ENCODE measurements at places on chromosomes 11 and 22.

DNA sequence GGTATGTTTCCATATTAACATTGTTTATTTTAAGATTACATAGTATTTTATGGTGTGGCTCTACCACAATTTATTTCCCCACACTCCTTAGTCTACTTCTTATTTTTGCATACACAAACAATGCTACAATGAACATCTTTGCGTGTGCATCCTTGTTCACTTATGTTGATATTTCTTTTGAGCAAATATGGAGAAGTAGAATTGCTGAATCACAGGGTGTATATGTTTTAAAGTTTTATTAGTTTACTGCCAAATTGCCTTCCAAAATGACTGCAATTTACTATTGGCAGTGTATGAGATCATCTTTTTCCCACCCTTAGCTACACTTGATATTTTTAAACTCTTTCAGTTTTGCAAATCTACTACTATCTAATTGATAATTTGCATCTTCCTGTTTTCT, 38.7 kb upstream of the FAR1 start:
- no peak for DNase-seq

- no peak for DNase-seq
Observed at GRCh38 chr11:122900587-122901202, 18.1 kb downstream of the JHY start.

GRCh38 chr11:116725434-116726221, 47.2 kb downstream of the BUD13 start:
- DNase-seq, result peak; percentile 76

DNA sequence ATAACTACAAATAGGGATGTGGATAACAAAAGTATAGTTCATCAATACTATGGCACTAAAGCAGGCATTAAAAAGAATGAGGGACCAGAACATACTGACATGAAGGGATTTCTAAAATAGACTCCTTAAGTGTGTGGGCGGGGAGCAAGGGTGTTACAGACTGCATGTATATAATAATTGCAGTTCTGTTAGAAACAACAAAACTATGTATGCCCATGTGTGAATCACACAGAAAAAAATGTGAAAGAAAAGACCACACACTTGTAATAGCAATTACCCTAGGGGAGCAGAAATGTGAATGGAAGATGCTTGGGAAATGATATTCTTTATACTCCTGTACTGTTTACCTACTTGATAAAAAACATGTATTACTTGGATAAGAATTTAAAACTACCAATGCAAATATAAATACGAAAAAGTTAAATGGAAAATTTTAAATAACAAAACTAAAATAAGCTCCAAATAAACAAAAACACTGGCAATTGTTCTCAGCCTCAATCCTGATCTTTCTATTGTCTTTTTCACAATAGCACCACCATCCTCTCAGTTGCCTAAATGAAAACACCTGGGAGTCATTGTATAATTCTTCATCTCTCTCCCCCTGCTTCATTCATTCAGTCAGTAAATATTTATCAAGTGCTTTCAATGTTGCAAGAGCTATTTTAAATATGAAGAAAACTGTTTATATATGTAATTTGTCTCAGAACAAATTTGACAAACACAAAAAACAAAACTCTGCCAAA, 129.8 kb downstream of the FCHSD2 start:
- DNase-seq, result peak; percentile 67

- DNase-seq, result no peak
Observed at GRCh38 chr11:80515097-80515496, 1074.3 kb upstream of the TENM4 start.

GRCh38 chr11:119739975-119740374, 11.0 kb upstream of the NECTIN1 start:
- DNase-seq, result no peak

DNA sequence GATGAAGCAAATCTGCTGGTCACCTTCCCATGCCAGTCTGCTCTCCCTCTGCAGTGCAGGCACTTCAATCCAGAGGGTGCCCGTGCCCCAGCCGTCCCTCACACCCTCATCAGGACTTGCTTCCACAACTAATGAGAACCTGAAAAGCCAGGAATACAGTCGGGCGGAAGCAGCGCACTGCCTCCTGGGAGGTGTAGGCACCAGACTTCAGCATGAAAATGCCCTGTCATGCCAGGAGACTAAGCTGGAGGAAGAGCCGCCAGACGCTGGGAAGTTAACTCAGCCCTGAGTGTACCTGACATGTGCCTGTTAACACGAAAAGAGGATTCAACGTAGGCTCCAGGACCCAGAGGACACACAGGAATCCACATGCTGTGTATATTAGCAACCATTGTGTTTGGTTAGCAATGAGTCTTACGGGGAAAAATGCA, 40.1 kb upstream of the FLI1 start:
- peak; percentile 73 for DNase-seq

- DNase-seq, result peak; percentile 83
Observed at GRCh38 chr11:75022759-75023396, 34.1 kb downstream of the NEU3 start.

DNA sequence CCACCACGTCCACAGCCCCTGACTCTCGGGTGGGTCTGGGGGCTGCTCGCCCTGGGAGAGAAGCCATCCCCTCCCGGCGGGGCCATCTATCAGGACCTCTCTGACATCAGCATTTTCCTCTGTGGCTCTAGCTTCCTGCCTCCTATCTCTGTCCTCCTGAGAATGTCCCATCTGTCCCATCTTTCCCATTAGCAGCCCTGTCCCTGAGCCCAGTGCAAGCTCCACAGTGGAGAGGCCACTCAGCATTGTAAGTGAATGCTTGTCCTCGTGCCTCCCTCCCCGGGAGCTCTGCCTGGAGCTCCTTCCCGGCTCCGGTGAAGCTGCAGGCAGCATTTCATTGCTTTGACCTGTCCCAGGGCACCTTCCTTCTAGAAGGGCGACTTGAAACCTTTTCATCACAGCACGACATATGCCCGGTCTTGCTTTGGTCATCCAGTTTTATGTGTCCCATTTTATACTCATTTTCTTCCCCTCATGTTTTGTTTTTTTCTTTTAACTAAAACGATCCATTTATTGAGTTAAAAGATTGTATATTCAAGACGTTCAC, 49.7 kb downstream of the RTN4R start:
- DNase-seq, result no peak

DNA sequence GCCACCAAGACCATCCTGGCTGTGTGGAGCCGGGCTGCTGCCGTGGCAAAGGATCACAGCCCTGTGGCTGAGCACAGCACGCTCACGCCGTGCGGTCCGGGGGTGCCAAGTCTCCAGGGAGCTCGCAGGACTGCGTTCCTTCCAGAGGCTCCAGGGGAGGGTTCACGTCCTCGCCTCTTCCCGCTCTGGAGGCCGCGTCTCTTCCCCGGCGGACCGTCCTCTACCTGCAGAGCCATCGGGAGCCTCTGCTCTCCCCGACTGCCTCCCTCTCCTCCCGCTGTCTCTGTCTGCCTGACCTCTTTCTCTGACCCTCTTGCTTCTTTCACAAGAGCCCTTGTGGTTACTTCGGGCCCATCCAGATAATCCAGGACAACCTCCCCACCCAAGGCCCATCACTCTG, 11.4 kb upstream of the MUC5AC start:
- no peak for DNase-seq

DNA sequence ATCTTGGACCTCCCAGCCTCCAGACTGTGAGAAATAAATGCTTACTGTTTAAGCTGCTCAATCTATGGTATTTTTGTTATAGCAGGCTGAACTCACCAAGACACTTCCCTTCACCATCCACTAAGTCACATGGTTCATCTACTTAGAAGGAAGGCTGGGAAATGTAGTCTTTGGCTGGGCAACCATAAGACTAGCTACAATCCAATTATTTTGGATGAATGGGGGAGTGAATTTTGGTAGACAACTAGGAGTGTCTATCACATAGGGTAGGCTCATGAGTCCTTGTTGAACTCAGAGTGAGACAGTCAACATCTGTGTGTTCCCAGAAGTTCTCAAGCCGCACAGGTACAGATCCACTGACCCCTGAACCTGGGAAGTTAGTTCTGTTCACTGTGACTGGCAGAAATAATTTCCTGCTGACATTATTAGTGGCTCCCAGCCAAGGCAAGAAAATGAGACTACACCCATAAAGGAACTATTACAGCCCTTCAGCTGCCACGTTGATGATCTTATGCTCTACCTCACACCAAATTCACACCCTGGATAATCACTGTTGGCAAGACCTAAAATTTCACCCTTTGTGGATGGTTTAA, 3.1 kb upstream of the SLC35C1 start:
- DNase-seq, result peak; percentile 39

Measured in EH (cell line).